Liver (tissue), 10 donors: ENCODE measurements at places on chromosomes 2 and 18.
A peak's percentile ranks its signal among the peaks of the same experiment; 100 is the strongest.

- DNase-seq: no peak
Observed at GRCh38 chr2:198045227-198045626, 240.8 kb downstream of the PLCL1 start.

DNA sequence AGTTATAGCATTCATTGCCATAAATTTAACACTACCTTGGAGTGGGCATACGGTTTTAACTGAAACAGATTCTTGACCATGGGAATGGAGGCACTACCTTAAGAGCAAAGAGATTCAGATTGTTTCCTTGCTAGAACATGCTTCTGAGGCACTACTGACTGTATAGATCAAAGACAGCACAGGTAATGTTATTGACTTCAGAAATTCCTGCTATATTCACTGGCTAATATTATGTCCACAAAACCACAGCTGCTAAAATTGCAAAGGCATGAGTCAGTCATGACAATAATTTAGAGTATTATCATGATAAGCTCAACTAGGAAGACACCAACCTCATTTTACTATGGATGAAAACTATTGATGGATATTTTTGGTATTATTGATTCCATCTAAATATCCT, 39.4 kb downstream of the SLC8A1 start:
- no peak for DNase-seq

GRCh38 chr2:203853271-203853670, 14.3 kb upstream of the CTLA4 start:
- DNase-seq: no peak

- no peak for DNase-seq
Observed at GRCh38 chr2:19764998-19765397, 136.8 kb downstream of the TTC32 start.

- DNase-seq: no peak
Observed at GRCh38 chr2:17520761-17521160, 2.5 kb upstream of the RAD51AP2 start.

- no peak for DNase-seq
Observed at GRCh38 chr2:239443666-239444567, 43.1 kb upstream of the HDAC4 start.

DNA sequence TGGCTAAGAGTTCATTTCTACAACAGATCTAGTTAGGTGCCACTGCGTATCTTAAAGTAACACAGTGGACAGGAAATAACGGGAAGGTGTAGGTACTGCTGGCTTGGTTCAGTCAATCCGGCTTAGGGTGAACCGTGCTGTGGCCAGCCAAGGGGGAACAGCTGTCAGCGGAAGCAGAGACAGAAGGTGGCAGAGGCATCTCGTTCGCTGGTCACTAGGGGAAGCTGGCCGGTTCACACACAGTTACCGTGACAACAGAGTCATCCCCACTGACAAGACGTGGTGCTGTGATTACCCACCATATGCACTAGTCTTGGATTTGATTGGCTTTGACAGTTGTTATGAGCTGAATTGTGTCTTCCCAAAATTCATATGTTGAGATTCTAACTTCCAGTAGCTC, 58.8 kb upstream of the HDAC4 start:
- peak; percentile 17 for DNase-seq

GRCh38 chr2:55511508-55512124, 7.9 kb upstream of the CFAP36 start:
- DNase-seq: no peak
